GM12878 (cell line): ENCODE measurements at places on chromosomes 3 and 15. TPM values are rescaled to one million over a fixed set of nuclear protein-coding genes. Genes with fewer than 3 reads are reported as not detected.

The P3H2 gene
- 68.4 and 82.7 TPM in 2 replicates for polyA plus RNA-seq

The SMAD6 gene
- polyA plus RNA-seq, result not detected in 2 replicates

The P4HTM gene
- 20.8 and 22.7 TPM in 2 replicates for polyA plus RNA-seq

The SHC4 gene
- 0.06 and 0.13 TPM in 2 replicates for polyA plus RNA-seq

The DCP1A gene
- polyA plus RNA-seq, result 28.1 and 34.6 TPM in 2 replicates

The DLEC1 gene
- polyA plus RNA-seq, result 0.11 TPM in 1 of 2 replicates, not detected in the other

The KBTBD13 gene
- not detected in 2 replicates for polyA plus RNA-seq

The SLC27A2 gene
- 0.98 and 1.7 TPM in 2 replicates for polyA plus RNA-seq

The CAPN3 gene
- 1.3 and 1.6 TPM in 2 replicates for polyA plus RNA-seq

The DNASE1L3 gene
- 7.7 and 9.8 TPM in 2 replicates for polyA plus RNA-seq

The CHST13 gene
- polyA plus RNA-seq, result not detected in 2 replicates

The HCLS1 gene
- polyA plus RNA-seq, result 283 and 303 TPM in 2 replicates

The ISL2 gene
- not detected in 2 replicates for polyA plus RNA-seq

The IL17RE gene
- polyA plus RNA-seq, result not detected in 2 replicates

The PRSS50 gene
- polyA plus RNA-seq, result not detected in 2 replicates

The MKRN3 gene
- polyA plus RNA-seq, result 0.30 TPM in 1 of 2 replicates, not detected in the other

The RBM6 gene
- 62.1 and 70.6 TPM in 2 replicates for polyA plus RNA-seq

The CPEB1 gene
- 1.1 and 1.8 TPM in 2 replicates for polyA plus RNA-seq

The ADAMTS17 gene
- polyA plus RNA-seq, result not detected in 2 replicates

The CSPG4 gene
- 0.79 and 0.95 TPM in 2 replicates for polyA plus RNA-seq

The LRRC2 gene
- polyA plus RNA-seq, result not detected in 2 replicates

The CLDN18 gene
- 0.06 and 0.28 TPM in 2 replicates for polyA plus RNA-seq
